ENCODE measurements at places on chromosomes 11 and 22. TPM values are rescaled to one million over a fixed set of nuclear protein-coding genes. Genes with fewer than 3 reads are reported as not detected.

The SCGB2A2 gene
- not detected for total RNA-seq

The TYMP gene
- total RNA-seq = 89.1 TPM

The MS4A8 gene
- total RNA-seq = not detected

The EFEMP2 gene
- 13.8 TPM for total RNA-seq

The FDXACB1 gene
- 3.6 TPM for total RNA-seq

The TTLL8 gene
- not detected for total RNA-seq

The DEUP1 gene
- not detected for total RNA-seq

The TSGA10IP gene
- total RNA-seq = not detected

DNA sequence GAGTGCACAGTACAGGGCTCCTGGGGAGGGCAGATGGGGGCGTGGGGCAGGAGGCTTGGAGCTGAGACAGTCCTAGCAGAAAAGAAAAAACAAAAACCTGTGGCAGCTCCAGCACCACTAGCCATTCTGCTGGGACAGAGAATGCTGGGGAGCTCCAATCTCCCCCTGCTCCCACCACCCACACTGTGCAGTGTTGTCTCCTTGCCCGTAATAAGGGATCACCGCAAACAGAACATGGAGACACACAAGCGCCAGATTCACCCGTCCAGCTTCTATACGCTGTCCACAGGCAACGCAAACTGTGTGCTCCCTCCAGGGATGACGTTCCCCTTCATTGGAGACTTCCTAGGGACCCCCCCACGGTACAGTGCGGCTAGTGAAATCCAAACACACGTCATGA is 31.4 kb downstream of the OPCML start:
- no peak for DNase-seq

- no peak for DNase-seq
These were observed 25.3 kb downstream of the ALG9 start for GRCh38 chr11:111846063-111846462.

GRCh38 chr11:5694642-5695041 is 5.1 kb downstream of the TRIM22 start:
- no peak for DNase-seq

DNA sequence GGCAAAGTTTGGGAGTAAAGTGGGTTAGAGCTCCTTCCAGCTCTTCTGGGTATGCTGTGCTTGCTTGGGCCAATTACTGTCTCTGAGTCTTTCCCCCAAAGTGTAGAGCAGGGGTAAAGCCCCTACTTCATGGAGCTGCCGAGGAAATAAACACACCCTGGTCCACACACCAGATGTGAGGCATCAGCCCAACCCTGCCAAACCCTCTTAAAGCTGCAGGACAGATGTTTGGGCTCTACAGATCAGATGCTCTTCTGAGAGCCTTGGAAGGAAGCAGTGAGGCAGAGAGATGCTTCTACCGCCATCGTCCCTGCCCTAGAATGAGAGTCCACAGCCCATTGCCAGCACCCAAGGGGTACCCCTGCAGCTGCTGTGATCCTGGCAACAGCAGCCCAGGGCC is 64.7 kb downstream of the ELFN2 start:
- DNase-seq = no peak

DNA sequence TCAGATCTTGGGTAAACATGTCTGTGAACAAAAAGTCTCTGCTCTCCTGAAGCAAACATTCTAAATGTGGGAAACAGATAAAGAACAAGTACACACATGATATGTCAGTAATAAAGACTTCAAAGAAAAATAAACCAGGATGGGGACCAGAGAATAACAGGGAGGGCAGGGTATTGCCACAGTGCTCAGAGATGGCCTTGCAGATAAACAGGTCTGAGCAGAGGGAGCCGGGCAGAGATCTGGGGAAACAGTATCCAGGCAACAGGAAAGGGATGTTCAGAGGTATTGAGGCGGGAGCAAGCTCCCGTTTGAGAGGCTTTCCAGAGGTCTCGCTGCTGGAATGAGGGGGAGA is 2.9 kb downstream of the CCDC86 start:
- DNase-seq = no peak

DNA sequence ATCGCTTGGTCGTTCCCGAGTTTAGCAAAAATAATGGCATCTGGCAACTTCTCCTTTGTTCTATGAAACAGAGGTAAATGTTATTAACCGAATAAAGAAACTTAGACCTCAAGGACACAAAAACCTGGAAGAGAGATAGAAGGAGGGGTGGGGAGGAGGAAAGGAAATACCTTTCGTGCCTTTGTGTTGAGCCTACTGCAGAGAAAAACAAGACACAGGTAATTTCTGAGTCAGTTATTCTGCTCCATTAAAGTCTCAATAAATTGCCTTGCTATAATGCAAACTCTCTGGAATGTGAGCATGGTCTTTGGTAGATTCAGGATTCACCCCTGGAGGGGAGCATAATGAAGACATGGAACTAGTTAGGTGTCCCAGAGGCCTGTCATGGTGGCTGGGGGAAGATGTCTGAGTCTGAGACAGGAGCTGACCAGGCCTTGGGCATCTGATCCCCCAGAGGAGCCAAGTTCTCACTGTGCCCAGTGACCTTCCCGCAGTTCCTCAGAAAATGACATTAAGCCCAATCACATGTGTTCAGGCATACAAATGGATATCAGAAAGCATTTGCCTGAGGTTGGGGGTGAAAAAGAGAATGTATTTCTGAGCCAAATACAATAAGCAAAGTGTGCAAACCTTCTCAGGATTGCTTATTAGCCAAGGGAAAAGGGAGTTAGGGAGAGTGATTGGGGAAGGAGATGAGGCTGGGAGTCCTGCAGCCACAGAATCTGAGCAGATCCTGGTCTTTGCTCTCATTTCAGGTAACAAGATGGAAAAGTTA is 72.6 kb upstream of the CADM1 start:
- no peak for DNase-seq

GRCh38 chr11:130588471-130588870 is 140.0 kb downstream of the ADAMTS15 start:
- no peak for DNase-seq

- no peak for DNase-seq
These were observed 3.6 kb upstream of the KAT5 start for GRCh38 chr11:65708451-65708850.

- DNase-seq = no peak
These were observed 51.6 kb downstream of the CYTH4 start for GRCh38 chr22:37333724-37334460.

GRCh38 chr11:78438298-78438975 is 20.8 kb upstream of the GAB2 start:
- no peak for DNase-seq

DNA sequence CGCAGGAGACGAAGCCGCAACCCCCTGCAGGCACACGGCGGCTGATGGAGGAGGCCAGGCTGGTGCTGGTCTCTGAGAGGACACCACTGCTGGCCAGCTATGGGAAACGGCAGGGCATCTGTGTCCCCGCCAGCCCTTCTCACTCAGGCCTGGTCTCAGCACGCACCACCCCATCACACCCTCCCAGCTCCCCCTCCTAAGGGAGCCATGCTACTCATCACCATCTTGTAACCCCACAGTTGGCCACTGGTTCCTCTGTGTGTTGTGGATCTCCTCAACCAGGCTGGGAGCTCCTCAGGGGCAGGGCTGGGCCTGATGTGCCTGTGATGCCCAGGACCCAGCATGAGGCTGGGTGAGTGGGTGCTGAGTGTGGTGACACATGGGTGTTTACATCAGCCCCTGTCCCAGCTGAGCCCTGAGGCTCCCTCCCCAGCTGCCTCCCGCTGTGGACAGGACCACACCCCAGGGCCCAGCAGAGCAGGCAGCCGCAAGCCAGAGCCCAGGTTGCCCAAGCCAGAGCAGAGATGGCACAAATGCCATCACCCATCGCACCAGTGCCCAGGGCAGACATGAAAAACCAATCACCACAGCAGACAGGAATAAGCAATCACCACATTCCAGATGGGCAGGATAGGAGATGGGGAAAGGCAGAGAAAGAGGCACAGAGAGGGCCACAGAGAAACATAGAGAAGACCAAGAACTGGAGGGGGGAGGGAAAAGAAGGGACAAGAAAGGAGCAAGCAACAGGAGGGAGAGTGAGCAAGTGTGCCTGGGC is 8.2 kb downstream of the ARVCF start:
- no peak for DNase-seq
